ENCODE measurements at places on chromosomes 12 and 14.

GRCh38 chr12:23795494-23795893 lies 154.0 kb downstream of the SOX5 start:
- no peak for DNase-seq

GRCh38 chr14:36988568-36988967 lies 183.8 kb downstream of the SLC25A21 start:
- no peak for DNase-seq

DNA sequence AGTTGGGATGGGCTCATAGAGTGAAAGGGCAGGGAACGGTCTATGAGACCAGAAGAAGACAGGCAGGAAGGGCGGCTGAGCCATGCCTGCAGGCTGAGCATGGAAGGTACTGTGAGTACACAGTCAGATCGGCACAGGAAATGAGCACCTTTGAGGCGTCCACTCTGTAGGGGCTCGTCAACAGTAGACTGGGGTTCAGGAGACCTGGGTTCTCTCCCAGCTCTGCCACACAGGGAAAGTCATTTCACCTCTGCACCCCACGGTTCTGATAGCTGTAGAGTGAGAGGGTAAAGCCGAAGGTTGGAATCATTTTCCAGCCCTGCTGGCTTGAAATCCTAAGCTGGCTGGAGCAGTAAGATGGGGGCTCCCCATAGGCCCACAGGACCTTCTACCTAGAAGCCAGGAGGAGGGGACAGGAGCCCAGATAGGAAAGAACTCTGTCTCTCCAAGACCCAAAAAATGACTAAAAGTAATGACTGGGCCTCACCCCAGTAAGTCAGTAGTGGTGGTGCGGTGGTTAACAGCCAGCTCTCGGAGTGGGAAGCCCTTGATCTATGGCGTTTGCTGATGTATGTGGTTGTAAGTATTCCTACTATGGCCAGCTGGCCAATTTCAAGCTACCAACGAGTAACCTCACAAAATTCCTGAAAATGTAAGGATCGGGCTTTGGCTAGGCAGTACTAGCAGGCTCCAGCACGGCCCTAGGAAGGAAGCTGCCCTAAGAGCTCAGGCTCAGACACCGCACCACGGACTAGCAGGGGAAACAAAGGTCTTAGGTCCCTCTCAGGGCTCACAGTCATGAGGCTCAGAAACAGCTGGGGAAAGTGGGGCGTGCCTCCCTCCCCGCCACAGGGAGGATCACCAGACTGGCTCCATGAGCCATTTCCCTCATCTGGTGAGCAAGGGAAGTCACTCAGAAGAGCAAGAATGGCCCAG lies 10.3 kb upstream of the CD27 start:
- no peak for DNase-seq

- no peak for DNase-seq
Measured at GRCh38 chr14:104202259-104203070, 64.1 kb downstream of the KIF26A start.

DNA sequence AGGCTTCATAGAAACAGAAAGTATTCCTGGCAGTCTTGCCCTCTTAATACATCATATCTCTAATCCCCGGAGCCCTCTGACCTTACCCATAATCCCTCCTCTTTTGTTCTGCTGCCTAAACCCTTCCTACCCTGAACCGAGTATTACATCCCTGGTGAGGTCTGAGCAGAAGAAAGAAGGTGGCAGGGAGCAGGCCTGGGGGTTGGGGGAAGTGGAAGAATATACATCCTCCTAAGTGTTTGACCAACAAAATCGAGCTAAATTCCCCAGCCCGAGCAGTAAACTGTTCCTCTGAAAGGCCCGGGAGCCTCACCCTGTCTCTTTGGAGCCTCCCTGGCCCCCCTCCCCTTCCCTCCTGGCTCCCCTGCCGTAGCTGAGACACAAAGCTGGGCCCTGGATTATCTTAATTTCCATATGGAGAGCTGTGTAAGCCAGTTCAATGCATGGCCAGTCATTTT lies 192.6 kb upstream of the LHX5 start:
- DNase-seq = no peak

DNA sequence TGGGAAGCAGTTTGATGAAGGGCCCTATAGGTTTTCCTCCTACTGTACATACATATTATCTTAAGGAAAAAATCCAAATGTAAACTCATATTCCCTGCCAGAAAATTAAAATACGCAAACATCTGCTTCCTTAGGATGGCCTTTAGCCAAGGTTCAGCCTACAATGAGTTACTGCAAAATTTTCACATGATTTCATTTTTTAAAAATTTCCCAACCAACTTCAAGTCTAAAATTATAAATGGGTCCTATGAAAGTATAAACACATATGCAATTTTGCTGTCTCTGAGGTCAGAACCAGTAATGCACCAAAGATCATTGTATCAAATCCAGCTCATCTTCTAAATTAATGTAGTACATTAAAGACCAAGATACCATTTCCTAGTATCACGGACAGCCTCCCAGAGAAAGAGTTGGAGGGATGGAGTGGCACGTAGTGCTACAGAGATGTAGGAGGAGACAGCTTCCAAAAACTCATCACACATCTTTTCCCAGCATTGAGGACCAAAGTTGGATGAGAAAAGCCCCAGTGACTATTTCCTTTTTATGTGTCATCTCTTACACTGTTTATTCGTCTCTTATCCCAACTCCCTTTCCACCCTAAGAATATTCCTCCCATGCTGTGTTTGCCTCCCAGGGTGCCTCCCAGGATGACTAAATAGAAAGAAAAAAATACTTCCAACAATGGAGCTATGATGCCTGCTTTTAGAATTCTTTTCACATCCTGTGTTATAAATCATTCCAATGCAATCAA lies 92.3 kb upstream of the SLCO1C1 start:
- DNase-seq = no peak

DNA sequence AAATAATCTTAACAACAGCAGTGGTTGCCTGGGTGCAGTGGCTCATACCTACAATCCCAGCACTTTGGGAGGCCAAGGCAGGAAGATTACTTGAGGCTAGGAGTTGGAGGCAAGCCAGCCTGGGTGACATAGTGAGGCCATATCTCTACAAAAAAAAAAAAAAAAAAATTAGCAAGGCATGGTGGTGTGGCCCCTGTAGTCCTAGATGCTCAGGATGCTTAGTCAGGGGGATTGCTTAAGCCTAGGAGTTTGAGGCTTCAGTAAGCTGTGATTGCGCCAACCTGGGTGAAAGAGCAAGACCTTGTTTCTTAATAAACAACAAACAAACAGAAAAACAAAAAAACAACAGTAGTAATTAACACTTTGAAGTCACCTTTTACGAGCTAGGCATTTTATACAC lies 642 bp upstream of the ACSM4 start:
- DNase-seq = no peak

GRCh38 chr12:49825360-49825970 lies 2.7 kb downstream of the NCKAP5L start:
- DNase-seq = no peak

GRCh38 chr12:1562813-1563407 lies 31.5 kb downstream of the FBXL14 start:
- DNase-seq = no peak

- DNase-seq = no peak
Measured at GRCh38 chr14:98897605-98898309, 374.2 kb downstream of the BCL11B start.

GRCh38 chr12:49483619-49484018 lies 55.2 kb upstream of the KCNH3 start:
- DNase-seq = no peak

DNA sequence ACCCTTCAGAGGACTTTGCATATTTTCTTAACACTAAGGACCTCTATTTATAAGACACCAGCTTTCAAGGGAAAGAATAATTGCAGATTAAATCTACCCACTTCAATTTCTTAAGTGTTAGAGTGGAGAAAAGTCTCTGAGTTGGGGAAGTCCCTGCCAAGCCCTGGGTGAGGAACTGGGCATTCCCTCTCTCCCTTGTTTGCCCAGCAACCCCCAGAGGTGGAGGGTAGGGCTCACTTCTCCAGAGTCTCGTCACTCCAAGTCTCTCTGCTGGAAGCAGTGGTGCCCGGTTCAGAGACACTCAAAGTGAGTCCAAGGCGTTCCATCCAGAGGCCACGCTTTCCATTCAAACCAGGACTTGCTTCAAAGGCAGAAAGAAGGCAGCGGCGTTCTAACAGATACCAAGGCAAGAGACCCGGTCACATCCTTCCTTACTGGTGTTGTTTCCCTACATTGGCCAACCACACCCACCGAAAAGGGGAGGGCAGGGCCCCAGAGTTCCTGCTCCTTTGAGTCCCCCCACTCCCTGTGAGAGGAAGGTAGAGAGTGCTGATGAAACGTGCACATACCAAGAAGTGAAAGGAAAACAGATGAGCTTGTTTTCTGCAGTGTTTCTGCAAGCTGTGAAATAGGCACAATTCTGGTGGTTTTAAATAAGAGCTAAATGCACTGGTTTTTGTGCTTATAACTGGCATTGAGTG lies 6.1 kb upstream of the BDKRB2 start:
- DNase-seq = no peak

GRCh38 chr12:115010324-115010995 lies 326.5 kb upstream of the TBX3 start:
- no peak for DNase-seq

GRCh38 chr12:16454481-16454880 lies 107.0 kb downstream of the MGST1 start:
- DNase-seq = no peak

- no peak for DNase-seq
Measured at GRCh38 chr12:16347391-16348298, at the start of gene MGST1. Gene MGST1 (plus strand): TSS chr12:16347645. CDS start chr12:16354253, 6,608 bp downstream.

DNA sequence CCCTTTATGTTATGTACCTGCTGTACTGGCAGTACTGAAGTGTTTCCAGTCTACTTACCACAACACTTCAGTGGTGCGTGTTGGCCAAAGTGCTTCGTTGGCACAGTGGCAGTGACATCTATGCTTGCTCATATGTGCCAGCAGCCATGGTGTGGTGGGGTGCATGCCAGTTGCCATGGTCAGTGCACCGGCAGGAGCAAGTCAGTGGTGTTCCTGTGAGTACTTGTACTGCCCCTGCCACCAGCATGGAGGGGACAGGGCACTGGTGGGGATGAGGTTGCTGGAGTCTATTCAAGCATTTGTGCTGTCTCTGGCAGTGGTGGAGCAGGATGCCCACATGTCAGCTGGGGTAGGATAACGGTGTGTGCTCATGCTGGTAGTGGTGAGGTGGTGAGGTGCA lies 800.0 kb downstream of the TRHDE start:
- DNase-seq = no peak

GRCh38 chr14:99803106-99803775 lies 10.0 kb downstream of the EML1 start:
- no peak for DNase-seq

DNA sequence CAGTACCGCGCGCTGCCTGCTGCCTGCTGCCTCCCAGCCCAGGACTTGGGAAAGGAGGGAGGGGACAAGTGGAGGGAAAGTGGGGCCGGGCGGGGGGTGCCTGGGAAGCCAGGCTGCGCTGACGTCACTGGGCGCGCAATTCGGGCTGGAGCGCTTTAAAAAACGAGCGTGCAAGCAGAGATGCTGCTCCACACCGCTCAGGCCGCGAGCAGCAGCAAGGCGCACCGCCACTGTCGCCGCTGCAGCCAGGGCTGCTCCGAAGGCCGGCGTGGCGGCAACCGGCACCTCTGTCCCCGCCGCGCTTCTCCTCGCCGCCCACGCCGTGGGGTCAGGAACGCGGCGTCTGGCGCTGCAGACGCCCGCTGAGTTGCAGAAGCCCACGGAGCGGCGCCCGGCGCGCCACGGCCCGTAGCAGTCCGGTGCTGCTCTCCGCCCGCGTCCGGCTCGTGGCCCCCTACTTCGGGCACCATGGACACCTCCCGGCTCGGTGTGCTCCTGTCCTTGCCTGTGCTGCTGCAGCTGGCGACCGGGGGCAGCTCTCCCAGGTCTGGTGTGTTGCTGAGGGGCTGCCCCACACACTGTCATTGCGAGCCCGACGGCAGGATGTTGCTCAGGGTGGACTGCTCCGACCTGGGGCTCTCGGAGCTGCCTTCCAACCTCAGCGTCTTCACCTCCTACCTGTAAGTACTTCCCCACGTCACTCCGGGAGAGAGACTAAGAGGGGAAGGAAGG lies at the start of gene LGR5:
Gene LGR5 (plus strand): TSS at position 186 of the 732 bp plus-strand sequence. CDS start 283 bp downstream, at position 469.
- no peak for DNase-seq

- no peak for DNase-seq
Measured at GRCh38 chr14:38960946-38961531, 142.0 kb downstream of the SEC23A start.

DNA sequence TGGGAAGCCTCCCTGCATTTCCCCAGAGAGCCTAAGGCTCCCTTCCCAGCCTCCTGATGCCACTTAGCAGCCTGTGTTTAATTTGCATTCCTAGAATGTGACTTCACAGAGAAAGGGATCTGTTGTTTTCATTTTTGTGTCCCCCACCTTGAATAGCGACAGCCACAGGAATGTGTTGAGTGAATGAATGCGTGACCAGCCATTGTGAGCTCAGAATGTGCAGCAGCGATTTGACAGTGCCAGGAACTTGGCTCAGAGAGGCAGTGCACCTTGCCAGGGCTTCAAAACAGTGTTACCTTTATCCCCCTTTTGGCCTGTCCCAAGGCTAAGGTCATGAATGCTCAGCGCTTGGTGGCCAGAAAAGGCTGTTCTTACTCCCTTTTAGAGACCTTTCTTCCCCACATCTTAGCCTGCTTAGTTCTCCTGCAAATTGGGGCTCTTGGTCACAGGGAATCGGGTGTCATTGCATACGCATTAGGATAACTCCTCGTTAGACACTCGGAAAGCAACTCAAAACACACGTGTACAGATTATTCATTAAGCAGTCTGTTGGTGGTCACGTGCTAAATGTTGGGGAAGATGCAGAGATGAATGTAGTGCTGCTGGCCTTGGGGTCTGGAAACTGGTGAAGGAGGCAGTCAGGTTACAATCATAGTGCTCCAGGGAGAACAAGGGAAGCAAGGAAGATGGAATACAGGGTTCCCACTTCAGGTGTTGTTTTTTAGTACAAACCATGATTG lies 9.8 kb downstream of the NTF3 start:
- no peak for DNase-seq

- DNase-seq = no peak
Measured at GRCh38 chr12:112836736-112837628, 45.4 kb downstream of the RPH3A start.

DNA sequence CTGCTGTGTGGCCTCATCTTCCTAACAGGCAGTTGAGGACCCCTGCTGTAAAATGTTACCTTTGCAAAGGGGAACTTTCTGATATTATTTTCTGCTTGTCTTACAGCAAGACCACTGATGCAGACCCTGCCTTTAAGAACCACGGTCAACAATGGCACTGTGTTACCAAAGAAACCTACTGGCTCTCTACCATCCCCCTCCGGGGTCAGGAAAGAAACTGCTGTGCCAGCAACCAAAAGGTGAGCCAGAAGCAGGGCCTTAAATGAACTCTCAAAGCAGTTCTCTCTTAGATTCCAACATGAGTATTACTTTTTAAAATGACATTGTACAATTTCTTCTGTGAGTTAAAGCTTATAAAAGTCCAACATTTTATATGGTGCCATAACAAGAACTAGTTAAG lies 72.2 kb downstream of the EML1 start:
- DNase-seq = no peak

DNA sequence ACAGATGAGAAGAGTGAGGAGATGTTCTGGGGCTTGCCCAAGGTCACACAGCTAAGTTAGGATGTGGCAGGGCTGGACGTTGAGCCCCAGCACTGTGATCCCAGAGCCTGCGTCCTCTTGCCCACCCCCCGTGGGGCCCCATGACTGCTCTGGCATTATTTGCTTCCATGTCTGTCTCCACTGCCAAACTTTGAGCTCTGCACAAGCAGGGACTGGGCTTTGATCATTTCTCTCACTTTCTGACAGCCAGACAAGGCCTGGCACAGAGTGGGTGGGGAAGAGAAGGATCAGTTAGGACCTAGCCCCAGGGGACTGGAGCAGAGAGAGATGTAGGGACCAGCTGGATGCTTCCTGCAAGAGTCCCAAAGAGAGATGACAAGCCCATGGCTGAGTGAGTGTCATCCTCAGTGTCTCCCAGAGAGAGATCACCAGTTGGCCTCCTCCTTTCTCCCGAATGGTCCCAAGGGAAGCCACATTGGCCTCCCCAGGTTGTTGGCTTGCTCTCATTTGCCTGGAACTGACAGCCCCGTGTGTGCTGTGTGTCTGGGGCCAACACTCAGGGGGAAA lies 126.7 kb upstream of the PWP1 start:
- DNase-seq = no peak
